ENCODE measurements at places on chromosomes 2 and 18. TPM values are rescaled to one million over a fixed set of nuclear protein-coding genes. Genes with fewer than 3 reads are reported as not detected.

NFU1 gene
- total RNA-seq = 51.8 TPM

GRB14 gene
- total RNA-seq = 16.9 TPM

MXD1 gene
- 6.1 TPM for total RNA-seq

IFT172 gene
- total RNA-seq = 29.5 TPM

IL1R2 gene
- not detected for total RNA-seq

SLC38A11 gene
- not detected for total RNA-seq

KLHL41 gene
- 86.6 TPM for total RNA-seq

VWC2L gene
- not detected for total RNA-seq

LBH gene
- total RNA-seq = 25.5 TPM

ELP2 gene
- 56.6 TPM for total RNA-seq

NEB gene
- 48.5 TPM for total RNA-seq

RNMT gene
- 40.1 TPM for total RNA-seq

PSMA8 gene
- not detected for total RNA-seq

G6PC2 gene
- total RNA-seq = not detected

GREB1 gene
- 17.7 TPM for total RNA-seq

TUBB6 gene
- 69.0 TPM for total RNA-seq

REG1B gene
- not detected for total RNA-seq

KIF5C gene
- total RNA-seq = 3.3 TPM

ALK gene
- total RNA-seq = 0.17 TPM

BOK gene
- total RNA-seq = 15.0 TPM

LCT gene
- total RNA-seq = not detected

CGREF1 gene
- 4.0 TPM for total RNA-seq

ZSWIM2 gene
- total RNA-seq = not detected

INPP5D gene
- total RNA-seq = 5.0 TPM

C1GALT1C1L gene
- total RNA-seq = 2.9 TPM

CTLA4 gene
- not detected for total RNA-seq

FN1 gene
- total RNA-seq = 461 TPM

KYNU gene
- total RNA-seq = 2.3 TPM

CCDC68 gene
- 4.1 TPM for total RNA-seq

ACTG2 gene
- total RNA-seq = 6.7 TPM

ACP1 gene
- total RNA-seq = 59.0 TPM

MPV17 gene
- total RNA-seq = 52.4 TPM

AQP12B gene
- not detected for total RNA-seq

TUBA3E gene
- total RNA-seq = 5.7 TPM

All from right cardiac atrium (tissue), 5 donors.